CD4-positive, alpha-beta T cell treated with Interleukin-17A for 1 hour (primary cell): ENCODE measurements at places on chromosomes 16 and 17.

DNA sequence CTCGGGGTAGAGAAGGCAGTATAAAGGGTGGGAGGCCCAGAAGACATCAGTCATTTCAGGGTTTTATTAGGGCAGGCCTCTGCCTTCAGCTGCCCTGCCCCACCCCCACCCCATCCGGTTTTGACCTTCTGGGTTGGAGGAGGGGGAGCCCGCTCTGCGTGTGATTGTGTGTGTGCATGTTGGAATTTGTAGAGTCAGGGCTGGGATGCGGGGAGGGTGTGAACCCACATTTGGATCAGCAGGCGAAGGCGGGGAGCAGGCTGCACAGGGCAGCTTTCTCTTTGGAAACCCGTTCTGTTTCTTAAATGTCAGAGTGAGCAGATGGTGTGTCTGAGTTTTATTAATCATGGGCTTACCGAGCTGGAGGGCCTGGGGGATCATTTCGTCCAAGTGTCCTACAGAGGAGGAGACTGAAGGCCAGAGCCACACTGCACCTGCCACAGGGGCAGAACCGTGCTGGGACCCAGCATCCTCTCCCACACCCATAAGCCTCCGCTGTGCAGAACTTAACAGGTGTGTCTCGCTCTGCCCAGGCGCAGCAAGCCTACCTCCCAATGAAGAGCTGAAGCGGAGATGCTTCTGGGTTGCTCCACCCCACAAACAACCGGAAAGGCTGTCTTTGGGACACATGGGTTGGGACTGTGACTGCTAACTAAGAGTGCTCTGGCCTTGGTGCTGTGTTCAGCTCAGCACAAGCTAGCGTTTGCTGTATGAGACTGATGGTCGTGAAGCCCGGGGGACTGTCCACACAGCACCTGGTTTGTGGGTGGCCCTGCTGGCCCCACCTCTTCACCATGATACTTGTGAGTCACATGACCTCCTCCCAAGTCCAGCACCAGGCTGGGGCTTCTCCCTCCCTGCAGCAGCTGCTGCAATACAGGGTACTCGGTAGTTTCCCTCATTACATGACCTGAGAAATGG is 70.9 kb upstream of the GSE1 start:
- no peak for DNase-seq

- peak; percentile 71 for DNase-seq
Measured at GRCh38 chr17:77451245-77451893, 310.6 kb downstream of the SEC14L1 start.

DNA sequence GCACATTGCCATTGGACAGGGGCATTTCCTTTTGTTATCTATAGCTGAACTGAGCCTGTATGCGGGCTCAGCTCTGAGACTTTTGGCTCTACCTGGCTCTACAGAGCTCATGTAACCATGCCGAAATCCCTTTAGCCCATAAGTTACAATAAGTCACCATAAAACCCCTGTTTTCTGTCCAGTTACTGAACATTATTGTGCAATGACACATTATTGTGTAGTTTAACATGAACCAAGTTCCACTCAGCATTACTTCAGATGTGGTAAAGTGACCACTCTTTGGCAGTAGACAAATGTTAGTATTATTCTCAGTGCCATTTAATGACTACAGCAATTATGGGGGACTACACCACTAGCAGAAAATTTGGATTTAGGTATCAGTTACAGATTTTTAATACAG is 65.4 kb upstream of the RASL10B start:
- no peak for DNase-seq

DNA sequence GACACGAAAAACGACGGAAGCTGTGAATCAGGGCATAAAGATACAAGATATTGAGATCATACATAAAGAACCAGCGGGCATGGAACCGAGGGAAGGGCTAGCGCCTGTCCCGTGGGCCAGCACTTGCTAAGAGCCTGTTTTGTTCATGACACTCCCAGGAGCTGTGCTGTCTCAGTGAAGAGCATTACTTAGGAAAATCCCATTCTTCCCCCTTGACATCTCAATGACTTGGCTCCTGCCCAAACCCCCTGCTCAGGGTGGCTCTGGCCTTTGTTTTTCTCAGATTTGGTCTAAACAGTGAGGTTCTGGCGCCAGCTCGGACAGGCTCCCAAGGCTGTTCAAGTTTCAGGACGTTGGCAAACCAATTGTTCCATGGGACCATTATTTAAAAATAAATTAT is 79.1 kb upstream of the SEC14L1 start:
- no peak for DNase-seq

DNA sequence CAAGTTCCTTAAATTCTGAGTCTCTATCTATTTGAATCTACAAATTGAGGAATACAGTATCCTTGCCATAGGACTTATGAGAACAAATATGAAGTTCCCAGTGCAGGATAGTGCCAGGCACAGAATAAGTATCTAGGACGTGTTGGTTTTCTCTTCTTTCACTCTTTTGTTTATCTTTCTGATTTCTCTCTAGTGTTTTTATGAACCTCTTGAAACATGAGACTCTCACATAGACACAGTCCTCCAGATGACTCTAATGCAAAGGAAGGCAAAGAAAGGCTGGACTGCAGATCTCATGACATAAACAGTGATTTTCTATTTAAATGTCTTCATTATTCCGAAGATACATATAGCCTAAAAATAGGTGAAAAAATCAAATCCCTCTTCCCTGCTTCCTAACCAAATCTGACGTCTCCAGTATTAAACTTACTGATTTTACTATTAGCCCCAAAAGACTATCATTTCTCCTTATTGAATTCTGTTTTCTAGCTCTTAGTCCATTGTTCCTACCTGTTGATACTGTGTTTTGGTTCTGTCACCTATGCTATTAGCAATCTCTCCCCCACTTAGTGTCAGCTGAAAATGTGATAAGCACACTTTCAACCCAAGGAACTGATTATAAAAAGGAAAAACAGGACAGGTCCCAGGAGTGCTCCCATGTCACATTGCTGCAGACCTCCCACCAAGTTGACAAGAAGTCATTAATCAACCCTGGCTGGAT is 24.9 kb upstream of the ADAMTS18 start:
- DNase-seq: no peak

DNA sequence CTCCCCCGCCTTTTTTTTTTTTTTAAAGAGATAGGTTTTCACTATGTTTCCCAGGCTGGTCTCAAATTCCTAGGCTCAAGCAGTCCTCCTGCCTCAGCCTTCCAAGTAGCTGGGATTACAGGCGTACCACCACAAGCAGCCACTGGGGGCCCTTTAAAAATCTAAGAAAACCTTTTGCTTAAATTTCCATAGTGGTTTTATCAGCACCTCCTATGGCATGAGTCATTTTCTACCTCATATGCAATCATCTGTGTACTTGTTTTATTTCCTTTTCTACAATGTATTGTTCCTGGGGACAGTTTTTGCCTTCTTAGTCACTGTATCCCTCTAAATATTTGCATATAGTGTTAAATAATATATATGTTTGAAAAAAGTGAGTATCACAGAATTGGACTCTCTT is 29.2 kb downstream of the GNA13 start:
- DNase-seq: peak; percentile 73

- no peak for DNase-seq
Measured at GRCh38 chr16:65737831-65738230, 616.0 kb upstream of the CDH11 start.

- DNase-seq: no peak
Measured at GRCh38 chr16:56779906-56780305, 50.0 kb downstream of the NUP93 start.

DNA sequence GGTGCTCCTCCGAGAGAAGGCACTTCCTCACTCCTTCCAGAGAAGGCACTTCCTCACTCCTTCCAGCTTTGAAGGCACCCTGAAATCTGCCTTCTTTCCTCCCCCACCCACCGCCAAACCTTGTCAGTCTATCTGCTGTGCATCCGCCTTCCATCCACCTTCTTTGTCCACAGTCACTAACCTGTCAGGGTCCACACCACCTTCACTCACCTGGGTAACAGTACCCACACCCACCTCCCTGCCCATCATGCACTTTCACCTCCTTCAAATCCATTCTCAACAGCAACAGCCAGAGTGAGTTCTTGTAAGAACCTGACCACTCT is 5.2 kb downstream of the CCDC102A start:
- DNase-seq: no peak

DNA sequence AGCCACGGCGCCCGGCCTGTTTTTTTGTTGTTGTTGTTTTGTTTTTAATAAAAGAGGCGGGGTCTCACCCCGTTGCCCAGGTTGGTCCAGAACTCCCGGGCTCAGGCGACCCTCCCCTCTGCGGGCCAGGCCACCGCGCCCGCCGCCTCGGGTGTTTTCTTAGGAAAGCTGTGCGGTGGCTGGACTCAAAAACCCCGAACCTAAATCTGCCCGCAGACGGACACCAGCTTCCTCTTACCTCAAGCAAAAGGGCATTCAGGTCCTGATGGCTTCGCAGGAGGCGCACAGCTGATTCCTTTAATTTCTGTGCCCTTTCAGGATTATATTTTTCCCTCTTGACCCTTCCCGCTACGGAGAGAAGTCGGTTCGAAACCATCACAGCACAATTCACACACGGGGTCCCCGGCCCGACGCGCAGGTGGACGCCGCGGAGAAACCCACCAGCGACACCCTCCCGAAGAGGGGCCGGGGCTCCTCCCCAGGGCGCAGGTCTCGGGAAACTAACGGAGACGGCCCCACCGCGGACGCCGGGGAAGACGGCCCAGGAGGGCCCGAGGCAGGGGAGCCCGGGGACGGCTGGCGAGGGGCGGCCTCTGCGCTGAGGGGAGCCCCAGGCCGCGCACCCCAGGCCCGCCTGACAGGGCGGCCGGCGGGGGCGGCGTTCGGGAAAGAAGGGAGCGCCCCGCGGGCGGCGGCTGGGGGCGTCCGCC is 653 bp downstream of the FANCA start:
- no peak for DNase-seq

DNA sequence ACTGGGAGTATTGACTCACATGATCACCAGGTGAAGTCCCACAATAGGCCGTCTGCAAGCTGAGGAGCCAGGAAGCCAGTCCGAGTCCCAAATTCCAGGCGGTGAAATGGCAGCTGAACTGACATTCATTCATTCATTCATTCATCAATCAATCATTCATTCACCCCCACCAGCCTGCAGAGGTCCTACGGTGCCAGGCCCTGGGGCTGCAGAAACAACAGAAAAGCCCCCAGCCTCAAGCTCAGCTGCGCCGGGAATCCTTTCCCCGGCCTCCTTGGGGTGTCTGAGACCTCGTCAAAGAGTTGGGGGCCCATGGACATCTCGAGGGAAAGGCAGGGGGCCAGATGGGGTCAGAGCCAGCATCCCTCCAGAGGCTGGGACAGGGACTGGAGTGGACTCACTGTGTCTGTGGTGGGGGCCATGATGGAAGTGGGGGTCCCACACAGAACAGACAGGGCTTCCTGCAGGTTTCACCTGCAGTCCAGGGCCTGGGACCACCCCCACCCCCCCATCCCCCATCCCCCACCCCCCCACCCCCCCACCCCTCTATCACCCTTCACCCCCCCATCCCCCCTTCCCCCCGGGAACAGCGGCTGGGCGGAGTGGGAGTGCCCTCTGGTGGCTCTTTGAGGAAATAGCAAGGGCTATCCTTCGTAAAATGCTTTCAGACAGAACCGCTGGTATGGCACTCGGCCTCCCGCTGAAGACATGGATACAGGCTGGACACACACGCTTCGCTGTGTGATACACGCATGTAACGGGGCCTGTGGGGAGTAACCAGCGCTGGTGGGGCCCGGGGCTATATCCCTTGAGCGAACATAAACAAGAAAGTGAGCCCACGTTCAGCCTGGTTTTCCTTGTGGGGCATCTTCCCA is 8.5 kb upstream of the ZC3H18 start:
- peak; percentile 72 for DNase-seq

DNA sequence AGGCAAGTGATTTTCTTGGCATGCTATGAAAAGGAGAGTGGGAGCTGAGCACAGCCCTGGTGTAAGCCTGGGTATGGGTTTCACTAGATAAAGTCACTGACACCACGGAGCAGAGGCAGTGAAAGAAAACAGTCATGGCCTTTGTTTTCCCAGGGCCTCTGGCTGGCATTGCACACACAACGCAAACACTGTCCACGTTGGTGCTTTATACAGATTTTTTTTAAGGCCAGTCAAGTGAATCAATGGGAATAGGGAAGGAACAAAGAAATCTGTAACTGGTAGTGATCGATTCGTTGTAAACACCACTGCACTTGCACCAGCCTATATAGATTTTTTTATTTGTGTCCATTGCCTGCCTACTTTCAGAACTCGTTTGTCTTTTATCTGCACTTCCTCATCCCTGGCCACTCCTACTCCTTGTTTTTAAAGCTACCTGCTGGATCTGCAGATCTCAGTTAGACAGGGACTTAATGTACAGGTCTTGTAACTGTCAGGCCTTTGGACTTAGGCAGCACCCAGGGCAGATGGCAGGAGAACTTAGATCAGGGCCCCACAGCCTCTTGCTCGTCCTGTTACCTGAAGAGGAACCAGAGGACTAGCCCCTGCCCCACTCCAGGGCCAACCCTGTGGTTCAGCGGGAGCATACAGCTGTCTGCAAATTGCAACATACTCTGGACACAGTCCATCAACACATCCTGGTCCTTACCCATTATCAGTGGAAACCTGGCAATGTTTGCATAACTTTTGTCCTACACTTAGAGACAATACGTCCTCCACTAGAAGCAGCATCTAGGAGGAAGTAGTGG is 10.6 kb upstream of the TMIGD1 start:
- DNase-seq: no peak

DNA sequence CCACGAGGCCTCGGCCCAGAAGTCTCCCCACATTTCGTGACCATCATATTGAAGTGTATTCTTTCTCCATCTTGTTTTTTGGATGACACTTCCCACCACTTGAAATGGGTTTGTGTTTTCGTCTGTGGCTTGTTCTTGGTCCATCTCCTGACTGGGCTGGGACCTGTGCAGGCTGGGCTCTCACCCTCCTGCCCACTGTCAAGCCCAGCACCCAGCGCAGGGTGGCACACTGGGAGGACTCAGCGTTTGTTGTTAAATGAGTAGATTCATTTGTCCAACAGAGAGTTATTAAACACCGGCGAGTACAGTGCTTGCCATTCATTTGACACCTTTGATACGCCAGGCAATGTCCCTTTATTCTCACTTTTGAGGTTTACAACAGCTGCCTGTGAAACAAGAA is 22.6 kb downstream of the NT5M start:
- no peak for DNase-seq

DNA sequence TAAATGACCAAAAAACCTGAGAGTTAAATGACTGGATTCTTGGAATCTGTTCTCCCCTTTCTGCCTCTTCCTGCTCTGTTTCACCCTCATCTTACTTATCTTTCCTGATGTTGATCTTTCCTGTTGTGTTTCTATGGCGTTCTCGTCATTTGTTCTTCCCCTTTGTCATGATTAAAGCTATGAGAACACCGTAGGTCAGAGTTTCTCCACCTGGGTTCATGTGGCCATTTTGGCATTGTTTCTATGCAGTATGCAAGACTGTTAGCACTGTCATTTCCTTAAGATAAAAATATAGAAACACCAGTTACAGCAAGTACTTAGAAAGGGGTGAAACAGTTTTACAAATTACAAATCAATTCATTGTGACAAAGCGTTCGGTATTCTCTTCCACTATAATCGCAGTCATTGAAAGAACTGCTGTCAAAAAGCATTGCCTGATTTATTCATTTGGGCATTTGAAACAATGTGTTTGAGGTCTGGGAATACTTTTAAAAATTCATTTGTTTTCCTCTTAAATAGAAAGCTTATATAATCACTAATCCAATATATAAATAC is 166.0 kb downstream of the PHKB start:
- DNase-seq: no peak

- no peak for DNase-seq
Measured at GRCh38 chr17:36813957-36814563, 123.2 kb upstream of the LHX1 start.

GRCh38 chr16:3020247-3020603 is at the start of gene TNFRSF12A:
Gene TNFRSF12A, plus strand, starts transcription at chr16:3020368. Its CDS starts 30 bp downstream, at chr16:3020398.
- DNase-seq: peak; percentile 75
